ENCODE measurements at places on chromosomes 4 and X.

GRCh38 chr4:72451349-72451748 lies 117.7 kb downstream of the ADAMTS3 start:
- DNase-seq: no peak

- DNase-seq: no peak
Measured at GRCh38 chrX:108309144-108309543, 129.1 kb downstream of the COL4A6 start.

- DNase-seq: no peak
Measured at GRCh38 chr4:42638993-42639392, 17.9 kb downstream of the ATP8A1 start.

DNA sequence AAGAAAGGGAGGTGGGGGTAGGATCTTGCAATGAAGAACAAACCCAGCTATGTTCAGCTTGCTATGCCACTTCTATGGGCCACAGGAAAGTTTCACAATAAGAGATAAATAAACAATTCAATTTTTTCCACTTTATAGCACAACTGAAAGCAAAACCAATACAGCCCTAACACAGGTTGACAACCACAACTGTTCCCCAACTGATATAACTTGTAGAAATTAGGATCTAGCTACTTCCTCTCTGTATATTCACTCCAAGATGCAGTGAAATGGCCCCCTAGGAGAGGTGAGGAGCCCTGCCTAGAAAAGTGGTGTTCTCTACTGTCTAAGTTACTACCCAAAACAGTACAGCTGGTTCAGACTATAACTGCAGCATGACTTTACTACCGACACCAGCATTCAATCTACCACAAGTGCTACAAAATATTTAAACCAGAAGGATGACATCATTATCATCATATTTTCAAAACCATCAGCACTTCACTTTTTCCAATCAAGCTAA lies 77.0 kb downstream of the FBXW7 start:
- no peak for DNase-seq

GRCh38 chr4:187422655-187423054 lies 572.9 kb upstream of the ZFP42 start:
- DNase-seq: no peak

DNA sequence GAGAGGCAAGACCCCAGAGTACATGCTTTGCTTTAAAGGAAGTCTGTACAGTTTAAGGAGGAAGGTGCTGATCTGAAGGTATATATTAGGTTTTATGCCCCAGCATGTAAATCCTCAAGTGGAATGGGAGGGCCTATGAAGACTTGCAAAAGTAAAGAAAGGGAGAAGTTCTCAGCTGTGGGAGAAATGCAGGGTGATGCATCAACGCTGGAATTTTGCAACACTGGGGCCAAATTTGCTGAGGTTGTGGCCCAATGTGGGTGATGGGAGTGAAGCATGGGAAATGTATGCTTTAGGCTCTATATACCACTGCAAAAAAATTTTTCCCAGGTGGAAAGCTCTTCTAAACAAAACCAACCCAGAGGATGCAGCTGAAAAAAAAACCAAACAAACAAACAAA lies 33.8 kb upstream of the GPR174 start:
- DNase-seq: no peak

DNA sequence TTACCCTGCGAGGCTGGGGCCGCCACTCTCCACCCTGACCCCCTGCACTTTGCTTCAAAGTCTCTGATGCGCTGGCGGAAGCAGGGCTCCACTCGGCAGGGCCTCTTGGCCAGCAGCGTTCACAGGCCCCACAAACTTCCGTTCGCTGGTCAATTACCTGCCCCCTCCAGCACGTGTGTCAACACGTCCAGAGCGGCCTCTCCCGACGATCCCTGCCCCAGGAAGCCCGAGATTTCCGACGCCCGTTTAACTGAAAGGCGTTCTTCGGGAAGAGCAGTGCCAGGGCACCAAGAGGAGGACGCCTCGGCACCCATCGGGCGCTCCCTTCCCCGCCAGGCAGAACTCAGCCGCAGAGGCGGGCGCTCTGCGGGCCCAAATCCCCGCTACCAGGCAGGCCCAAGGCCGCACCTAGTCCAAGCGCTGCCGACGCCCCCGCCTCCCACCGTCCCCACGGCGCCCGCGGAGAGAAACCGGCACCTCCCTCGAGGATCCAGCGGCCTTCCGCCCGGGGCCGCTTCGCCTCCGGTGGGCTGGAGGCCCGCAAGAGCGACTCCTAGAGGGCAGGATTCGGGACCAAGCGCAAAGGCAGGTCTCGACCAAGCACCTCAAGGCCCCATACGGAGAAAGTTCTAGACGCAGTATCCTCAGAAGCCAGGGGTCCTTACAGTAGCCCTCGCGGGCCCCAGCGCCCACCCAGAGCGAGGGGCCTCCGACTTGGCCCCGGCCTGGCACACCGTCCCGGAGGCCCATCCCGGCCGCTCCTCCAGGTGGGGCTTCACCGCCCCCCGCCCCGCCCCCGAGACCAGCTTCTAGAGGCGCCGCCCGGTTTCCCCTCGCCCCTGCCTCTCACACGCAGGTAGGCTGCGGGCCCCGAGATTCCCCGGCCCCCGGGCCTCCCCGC lies 586 bp downstream of the BCAP31 start:
- no peak for DNase-seq

- no peak for DNase-seq
Measured at GRCh38 chr4:112817933-112818593, 181.1 kb downstream of the LARP7 start.

DNA sequence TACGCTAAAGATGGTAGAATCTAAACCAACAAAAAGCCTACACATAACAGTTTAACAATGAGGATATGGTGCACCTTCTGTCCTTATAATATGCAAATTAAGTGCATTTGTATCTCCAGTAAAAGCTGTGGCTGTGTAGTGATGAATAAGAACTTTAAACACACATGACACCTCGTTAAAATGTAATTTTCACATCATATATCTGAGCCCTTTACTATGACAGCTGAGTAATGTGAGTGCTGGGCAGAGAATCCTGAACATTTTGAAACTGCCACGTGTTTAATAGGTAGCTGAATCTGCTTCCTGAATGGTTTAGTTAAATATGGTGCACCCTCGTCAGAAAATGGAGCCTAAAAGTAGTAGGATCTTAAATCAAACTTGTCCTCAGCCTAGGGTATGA lies 540.8 kb downstream of the ADGRL3 start:
- DNase-seq: no peak

DNA sequence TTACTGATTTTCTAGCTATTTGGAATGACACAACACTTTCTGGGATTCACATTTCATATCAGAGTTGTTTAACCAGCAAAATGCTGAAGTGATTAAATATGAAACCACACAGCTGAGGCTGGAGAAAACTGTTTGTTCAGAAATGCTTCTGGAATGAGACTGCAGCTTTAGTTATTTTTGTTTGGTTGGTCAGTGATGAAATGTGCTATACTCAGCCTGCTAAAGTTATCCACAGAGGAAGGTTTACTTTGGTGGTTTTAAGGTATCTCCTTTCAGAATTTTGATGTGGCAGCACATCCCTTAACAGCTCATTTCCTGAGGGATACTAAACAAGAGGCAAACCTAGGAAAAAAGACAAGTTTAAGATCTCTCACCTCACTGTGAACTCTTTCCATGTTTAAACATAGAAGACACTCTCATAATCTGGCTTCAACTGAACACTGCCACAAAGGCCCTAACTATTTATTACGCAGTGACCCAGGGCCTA lies 106.6 kb upstream of the PDE5A start:
- DNase-seq: no peak

GRCh38 chr4:17814140-17814539 lies 3.4 kb downstream of the NCAPG start:
- no peak for DNase-seq

GRCh38 chrX:39633293-39633692 lies 464.5 kb downstream of the BCOR start:
- DNase-seq: no peak

DNA sequence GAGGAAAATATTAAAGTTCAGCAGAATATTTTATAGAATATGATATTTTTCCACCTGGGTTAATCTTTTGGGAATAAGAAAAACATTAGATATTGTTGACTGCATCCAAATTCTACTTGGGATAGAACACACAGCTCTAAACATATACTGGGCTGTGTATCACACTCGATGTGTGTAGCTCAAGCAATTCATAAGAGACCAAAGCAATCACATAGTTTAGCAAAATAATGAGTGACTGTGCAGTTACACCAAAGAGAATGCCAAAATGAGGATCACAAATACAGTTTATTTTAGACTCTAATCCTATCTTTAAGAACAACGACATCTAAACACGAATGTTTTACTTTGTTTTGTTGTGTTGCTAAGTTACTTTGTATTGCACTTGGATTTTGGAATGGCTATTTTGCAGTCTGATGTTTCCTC lies 101.2 kb downstream of the CBR4 start:
- no peak for DNase-seq

DNA sequence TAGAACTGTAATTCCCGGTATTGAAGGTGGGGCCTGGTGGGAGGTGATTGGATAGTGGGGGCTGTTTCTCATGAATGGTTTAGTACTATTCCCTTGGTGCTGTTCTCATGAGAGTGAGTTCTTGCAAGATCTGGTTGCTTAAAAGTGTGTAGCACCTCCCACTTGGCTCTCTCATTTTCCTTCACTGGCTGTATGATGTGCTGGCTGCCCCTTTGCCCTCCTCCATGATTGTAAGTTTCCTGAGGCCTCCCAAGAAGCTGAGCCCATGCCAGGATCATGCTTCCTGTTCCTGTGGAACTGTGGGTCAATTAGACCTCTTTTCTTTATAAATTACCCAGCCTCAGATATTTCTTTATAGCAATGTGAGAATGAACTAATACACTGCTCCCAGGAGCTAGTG lies 8.7 kb downstream of the ANXA10 start:
- DNase-seq: no peak

DNA sequence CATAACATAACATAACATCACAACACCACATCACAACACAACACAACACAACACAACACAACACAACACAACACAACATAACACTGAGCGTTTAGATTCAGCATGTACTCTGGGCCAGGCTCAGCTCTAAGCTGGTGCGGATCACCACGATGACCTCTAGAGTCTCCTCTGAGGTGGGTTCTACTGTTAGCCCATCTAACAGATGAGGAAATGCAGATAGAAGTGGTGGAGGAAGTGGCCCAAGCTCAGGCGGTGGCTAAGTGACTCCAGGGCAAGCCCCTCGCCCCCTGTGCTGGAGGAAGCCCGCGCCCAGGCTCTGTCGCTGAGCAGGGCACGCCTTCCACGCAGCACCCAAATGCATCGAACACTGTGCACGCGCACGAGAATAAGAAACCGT lies 45.3 kb upstream of the CDKN2AIP start:
- DNase-seq: no peak

- DNase-seq: no peak
Measured at GRCh38 chr4:84799318-84799717, 167.2 kb downstream of the WDFY3 start.

DNA sequence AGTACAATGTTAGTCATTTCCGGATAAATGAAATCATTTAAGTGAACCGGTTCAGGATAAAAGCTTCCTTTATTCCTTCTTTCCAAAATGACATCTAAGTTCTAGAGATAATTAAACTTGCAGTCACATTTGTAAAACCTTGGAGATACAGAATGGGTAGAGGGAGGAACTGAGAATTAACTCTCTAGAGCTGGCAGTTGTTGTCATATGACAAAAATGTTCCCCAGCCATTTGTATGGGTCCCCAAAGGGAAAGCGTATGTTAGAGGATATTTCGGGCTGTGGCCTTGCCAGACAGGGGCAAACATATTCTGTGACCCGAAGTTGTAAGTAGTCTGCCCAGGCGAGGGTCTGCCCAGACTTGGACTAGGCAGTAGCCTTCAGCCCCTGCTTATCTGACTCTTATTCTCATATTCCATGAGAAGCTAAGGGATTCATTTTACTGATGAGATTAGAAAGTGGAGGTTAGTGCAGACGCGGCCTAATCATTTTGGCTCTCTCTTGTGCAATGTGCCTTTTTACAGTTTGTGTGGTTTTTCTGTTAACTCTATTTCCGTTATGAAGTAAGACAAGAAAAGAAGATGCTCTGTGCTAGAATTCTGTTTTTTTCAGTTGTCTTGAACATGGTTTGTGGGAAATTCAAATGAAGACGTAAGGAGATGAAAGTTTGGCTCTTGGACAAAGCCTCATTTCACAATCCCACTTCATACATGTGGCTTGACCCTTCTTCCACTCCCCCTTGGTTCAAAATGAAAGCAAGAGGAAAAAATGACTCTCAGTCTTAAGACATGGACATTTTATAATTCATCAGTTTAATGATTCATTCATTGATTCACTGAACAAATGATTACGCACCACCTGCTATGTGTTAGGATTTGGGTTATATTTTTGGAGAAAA lies 2394.2 kb upstream of the AGA start:
- DNase-seq: no peak

DNA sequence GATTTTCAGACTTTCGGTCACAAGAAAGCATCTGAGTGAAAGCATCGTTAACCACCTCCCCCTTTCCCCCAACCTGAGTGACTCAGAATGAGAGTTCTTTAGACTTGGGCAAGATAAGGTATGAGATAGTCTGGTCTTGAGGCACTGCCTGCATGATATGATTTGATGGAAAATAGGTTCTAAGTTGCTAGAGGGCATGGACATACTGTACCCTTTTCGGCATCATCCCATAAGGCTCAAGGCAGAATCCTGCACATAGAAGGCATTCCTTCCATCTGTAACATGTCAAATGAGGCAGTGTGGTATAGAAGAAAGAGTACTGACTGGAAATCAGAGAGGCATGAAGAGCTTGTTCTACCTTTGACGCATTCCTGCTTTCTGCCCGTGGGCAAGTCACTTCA lies 16.8 kb upstream of the AMOT start:
- no peak for DNase-seq

- DNase-seq: no peak
Measured at GRCh38 chr4:87465739-87466366, 43.5 kb downstream of the NUDT9 start.

GRCh38 chr4:829761-830600 lies 4.1 kb upstream of the CPLX1 start:
- no peak for DNase-seq

- DNase-seq: no peak
Measured at GRCh38 chrX:50643525-50644137, 170.4 kb downstream of the SHROOM4 start.

DNA sequence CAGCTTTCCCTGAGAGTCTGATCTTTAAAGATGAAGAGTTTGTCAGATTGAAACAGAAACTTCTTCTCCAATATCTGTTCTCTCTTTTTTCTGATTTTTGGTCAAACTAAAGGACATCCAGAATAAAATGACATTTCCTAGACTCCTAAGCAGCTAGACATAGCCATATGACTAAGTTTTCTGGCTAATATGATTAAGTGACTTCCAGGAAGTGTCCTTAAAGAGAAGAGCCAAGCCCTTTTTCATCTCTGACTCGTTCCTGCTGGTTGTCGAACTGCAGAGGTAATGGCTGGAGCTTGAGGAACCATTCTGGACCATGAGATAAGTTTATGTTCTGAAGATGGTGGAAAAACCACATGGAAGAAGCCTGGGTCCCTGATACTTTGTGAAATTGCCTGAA lies 546.0 kb downstream of the BCOR start:
- DNase-seq: no peak

DNA sequence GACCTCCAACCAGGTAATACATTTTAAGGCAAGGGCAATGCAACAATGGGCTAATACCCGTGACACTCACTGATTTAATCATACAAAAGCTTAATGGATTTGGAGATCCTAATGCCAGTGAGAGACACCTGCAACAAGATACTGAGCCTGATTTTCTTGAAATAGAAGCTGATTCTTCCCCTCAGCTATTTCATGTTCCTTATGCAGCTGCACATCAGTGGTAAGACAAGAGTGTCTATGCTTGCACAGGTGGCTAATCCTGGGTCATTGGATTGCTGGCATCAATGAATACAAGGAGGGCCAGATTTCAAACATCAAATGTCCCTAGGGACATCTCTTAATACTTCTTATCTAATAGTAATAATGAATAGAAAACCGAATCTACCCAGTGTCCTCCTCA lies 139.7 kb downstream of the PPARGC1A start:
- DNase-seq: no peak

- DNase-seq: no peak
Measured at GRCh38 chrX:71131510-71131909, 13.1 kb downstream of the MED12 start.
